ENCODE measurements at places on chromosomes 16 and 17. TPM values are rescaled to one million over a fixed set of nuclear protein-coding genes. Genes with fewer than 3 reads are reported as not detected.
A peak's percentile ranks its signal among the peaks of the same experiment; 100 is the strongest.

- DNase-seq: no peak
Measured at GRCh38 chr16:86046667-86047270, 147.8 kb downstream of the IRF8 start.

GRCh38 chr16:50702725-50703124, 9.3 kb downstream of the NOD2 start:
- no peak for DNase-seq

Gene WNT3
- 1.6 TPM for total RNA-seq

DNA sequence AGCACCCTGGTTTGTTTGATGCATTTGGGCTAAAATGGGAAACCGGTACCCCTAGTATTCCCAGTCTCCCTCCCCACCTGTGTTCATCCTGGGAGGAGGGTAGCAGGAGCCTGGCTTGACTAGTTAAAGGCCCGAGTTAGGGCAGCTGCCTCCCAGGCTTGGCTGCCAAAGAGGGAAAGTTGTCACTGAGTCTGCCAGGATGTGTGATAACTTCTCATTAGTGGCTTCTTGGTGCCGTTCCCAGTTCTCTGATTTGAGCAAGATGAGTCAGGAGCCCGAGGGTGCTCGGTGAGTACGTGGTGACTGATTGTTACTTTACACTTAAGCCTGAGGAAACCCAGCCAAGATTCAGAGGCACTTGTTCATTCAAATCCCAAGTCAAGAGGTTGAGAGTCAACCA, 2.5 kb downstream of the KRT32 start:
- peak; percentile 23 for DNase-seq

Gene GPR142
- 0.52 TPM for total RNA-seq

- DNase-seq: no peak
Measured at GRCh38 chr17:78005452-78006171, 47.1 kb downstream of the TNRC6C start.

GRCh38 chr17:73679476-73679875, 35.2 kb upstream of the SDK2 start:
- no peak for DNase-seq

DNA sequence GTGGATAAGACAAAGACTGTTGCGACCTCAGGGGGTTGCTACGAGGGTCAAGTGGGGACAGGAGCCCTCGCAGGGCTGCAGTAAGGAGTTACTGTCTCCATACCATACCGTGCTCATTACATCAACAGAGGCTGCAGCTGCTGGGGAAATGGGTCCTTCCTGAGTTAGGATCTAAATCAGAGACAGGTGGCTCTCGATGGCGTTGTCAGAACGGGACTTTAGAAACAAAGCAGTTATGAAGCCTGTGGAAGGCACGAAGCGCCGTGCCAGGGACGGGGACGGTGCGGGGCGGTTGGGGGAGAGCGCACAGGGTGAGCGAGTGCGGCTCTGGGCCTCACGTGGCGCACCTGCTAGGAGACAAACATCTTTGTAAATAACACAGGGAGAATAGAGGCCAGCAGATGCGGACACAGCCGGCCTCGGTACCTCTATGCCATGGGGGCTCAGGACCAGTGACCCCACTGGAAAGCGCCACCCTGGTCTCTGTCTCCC, 34.4 kb downstream of the ZCCHC14 start:
- no peak for DNase-seq

DNA sequence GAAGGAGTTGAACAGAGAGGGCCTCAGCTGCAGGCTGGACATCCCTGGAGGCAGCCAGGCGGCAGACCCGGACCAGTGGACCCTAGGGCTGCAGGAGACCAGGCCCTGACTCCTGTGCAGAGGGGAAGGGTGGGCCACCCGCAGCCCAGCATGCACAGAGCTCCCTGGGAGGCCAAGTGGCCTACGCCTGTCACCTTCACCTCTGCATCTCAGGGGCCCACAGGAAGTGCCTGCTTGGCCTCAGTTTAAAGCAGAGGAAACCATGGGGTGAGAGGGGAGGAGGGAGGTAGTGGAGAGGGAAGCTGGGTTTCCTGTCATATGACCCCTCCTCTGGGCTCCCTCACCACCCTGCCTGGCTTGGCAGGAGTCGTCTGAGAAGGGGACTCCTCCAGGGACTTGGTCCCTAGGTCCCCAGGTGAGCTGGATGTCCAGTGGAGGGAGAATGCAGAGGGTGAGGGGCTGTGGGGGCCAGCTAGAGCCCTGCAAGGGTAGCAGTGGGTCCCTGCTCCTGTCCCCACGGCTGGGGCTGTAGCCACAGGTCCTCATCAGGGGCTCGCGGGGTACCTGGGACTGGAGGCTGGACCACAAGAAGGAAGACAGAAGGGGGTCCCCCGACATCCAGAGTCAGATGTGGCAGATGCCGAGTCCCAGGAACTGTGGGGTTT, at the start of gene TMC8:
TMC8 (plus strand) TSS at position 335 of the 665 bp plus-strand sequence. CDS start 818 bp downstream, outside the sequence.
- DNase-seq: peak; percentile 53

- DNase-seq: no peak
Measured at GRCh38 chr16:57427824-57428223, 19.4 kb downstream of the CIAPIN1 start.

DNA sequence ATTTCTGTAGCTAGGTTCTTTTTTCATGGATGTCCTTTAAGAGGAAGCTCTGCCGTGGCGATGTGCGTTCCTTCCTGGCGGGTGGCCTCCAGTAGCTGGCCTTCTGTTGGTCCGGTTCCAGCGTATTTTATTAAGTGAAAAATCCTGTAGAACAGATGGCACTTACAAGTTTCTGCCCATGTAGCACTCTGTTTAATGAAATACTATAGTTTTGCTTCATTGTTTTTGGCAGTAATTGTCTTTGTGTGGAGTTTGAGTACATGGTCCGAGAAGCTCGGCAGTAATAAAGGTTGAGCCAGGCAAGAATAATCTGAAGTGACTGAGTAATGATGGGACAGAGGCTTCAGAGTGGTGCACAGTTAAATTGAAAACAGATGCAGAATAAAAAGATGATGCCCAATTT, 20.4 kb downstream of the USP10 start:
- peak; percentile 20 for DNase-seq

GRCh38 chr16:15907863-15908478, 19.6 kb upstream of the CEP20 start:
- DNase-seq: no peak

GRCh38 chr16:72291531-72291981, 119.6 kb upstream of the PMFBP1 start:
- no peak for DNase-seq

DNA sequence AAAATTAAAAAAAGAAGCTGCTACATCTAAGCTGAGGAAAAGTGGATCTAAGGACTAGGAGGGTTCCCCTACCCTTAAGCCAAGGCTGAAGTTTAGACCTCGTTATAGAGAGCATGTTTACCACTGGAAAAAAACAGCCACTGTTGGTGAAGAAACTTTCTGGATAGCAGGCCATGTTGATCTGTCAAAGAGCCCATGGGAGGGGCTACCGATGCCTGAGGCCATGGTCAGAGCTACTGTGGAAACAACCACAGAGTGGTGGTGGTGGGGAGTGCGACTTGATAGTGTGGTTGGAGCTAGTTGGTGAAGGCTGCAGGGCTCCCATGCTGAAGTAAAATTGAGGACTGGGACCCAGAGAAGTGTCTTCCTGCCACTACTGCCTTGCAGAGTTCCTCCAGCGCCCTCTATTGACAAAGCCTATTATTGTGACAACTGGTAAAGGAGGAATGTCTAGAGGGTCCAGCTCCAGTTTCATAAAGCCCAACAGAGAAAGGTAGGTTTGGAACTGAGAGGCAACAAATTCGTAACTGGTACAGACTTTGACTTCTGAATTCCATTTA, 12.7 kb upstream of the FAM20A start:
- no peak for DNase-seq

Gene PLLP
- 43.2 TPM for total RNA-seq

GRCh38 chr17:64150237-64151015, 20.5 kb upstream of the ERN1 start:
- DNase-seq: peak; percentile 95

GRCh38 chr17:67427424-67427823, 50.3 kb downstream of the PITPNC1 start:
- no peak for DNase-seq

DNA sequence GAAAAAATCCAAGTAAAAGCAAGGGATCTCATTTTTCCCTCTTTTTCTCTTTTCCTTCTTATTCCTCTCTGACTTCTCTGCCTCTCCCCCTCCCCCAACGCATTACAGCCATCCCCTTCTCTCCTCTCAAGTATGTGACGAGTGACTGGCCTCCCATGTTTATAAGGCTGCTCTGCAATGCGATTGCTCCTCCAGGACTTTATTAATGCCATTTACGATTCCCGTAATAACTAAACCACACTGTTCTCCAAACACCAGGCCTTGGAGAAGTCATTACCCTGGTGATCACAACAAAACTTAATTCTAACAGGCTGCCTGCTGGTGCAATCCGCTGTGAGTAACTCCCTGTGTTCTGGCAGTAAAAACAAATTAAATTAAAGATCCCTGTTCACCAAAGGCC, 88.8 kb downstream of the HS3ST3B1 start:
- DNase-seq: no peak

- DNase-seq: no peak
Measured at GRCh38 chr17:49832840-49833599, 14.8 kb downstream of the TAC4 start.

Gene TP53TG3C
- total RNA-seq: not detected
